CD8-positive, alpha-beta T cell (primary cell): ENCODE measurements at places on chromosomes 13 and 19. TPM values are rescaled to one million over a fixed set of nuclear protein-coding genes. Genes with fewer than 3 reads are reported as not detected.

GRCh38 chr19:5682107-5682482 lies 1.3 kb downstream of the HSD11B1L start:
- no peak for DNase-seq

GRCh38 chr13:43159026-43159461 lies 135.7 kb downstream of the DNAJC15 start:
- no peak for DNase-seq

GRCh38 chr13:103039183-103039582 lies 27.0 kb downstream of the SLC10A2 start:
- no peak for DNase-seq

DNA sequence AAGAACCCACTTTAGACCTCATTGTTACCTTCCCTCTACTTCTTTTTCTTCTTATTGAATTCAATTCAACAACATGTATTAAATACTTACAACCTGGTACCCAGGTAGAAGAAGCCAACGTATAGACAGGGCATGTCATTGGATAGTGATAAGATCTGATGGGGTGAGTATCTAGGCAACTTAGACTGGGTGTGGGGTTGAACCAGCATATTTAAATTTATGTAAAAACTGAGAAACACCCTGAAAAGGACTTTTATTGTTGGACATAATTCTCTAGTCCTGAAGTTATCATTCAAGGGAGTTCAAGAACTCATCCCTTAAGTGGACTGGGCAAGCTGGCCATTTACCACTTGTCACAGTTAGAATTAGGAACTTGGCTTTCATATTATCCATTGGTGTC lies 139.2 kb downstream of the ZIC5 start:
- no peak for DNase-seq

DNA sequence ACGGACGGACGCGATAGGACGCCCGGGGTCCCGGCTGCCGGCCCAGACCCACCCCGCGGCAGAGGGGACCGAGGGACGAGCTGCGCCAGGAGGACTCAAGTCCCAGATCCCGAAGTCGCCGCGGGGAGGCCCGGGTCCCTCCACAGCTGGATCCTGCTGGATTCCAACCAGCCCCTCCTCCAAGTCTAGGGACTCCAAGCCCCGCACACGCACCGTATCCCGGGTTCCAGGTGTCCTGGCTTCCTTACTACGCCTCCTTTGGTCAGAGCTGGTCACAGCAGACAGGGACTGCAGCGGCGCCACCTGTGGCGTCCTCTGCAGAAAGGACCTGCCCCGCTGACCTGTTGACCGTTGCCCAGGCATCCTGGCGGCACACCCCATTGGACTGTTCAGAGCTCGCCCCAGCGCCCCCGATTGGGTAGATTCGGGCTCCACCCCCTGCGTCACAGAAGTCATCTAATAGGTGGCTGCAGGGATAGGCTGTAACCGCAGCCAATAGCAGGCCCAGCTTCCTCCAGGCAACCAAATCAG lies 29.0 kb upstream of the ZNF709 start:
- no peak for DNase-seq

- no peak for DNase-seq
These were observed 657.9 kb downstream of the SLITRK5 start for GRCh38 chr13:88329066-88329465.

Gene CD37
- total RNA-seq = 279 TPM

Gene MEDAG
- total RNA-seq = not detected

Gene MIR17HG
- total RNA-seq = 6.4 TPM

Gene SLC7A10
- total RNA-seq = not detected

Gene TMEM259
- 408 TPM for total RNA-seq

Gene IRGC
- total RNA-seq = not detected

Gene CDC34
- 37.1 TPM for total RNA-seq

Gene WTIP
- 0.08 TPM for total RNA-seq
